ENCODE measurements at places on chromosomes 12 and 14.

- DNase-seq = no peak
Measured at GRCh38 chr12:53567961-53568808, 58.0 kb downstream of the ATF7 start.

DNA sequence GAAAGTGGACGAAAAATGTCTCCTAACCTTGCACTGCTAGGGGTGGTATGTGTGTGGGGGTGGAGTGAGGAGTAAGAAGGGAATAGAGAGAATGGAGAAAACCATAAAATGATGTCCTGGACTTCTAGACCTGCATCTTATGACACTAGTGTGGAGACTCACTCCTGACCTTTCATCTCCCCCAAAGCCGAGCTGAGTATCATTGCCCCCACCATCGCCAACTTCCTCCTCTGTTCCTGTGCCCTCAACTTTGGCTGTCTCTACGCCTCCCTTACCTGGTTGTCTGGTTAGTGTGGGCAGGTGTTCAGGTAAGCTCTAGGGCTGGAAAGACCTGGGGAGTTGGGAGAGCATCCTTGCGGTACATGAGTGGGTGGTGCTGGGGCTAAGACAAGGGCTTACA lies 4.5 kb upstream of the KLHL33 start:
- no peak for DNase-seq

DNA sequence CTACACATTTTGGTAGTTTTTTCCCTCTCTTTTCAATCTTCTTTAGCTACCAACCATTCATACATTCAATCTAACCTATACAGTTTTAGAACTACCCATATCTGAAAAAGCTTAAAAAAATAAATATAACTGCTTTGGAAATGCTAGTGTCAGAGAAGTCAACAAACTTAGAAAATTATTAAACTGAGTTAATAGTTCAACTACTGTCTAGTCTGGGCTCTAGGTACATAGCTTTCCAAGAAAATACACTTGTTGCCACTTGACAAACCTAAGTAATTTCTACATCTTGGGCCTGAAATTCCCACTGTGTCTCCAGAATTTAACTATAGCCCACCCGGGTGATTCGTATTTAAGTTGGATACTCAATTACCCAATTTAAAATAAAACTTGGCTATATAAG lies 22.1 kb downstream of the GTF2A1 start:
- no peak for DNase-seq

GRCh38 chr14:21103411-21103709 lies 2.5 kb downstream of the TMEM253 start:
- no peak for DNase-seq

DNA sequence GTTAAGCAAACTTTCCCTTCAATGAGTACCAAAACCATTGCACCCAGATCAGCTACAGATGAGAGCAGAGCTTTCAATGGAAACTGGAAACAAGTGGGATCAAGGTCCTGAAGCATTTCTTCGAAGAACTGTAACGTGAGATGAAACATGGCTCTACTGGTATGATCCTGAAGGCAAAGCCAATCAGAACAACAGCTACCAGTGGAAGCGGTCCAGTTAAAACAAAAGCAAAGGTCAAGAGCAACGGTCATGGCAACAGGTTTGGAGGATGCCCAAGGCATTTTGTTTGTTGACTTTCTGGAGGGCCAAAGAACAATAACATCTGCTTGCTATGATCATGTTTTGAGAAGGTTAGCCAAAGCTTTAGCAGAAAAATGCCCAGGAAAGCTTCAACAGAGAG lies 137.9 kb upstream of the CPSF6 start:
- no peak for DNase-seq

GRCh38 chr14:104282332-104283196 lies 144.2 kb downstream of the KIF26A start:
- DNase-seq = no peak

DNA sequence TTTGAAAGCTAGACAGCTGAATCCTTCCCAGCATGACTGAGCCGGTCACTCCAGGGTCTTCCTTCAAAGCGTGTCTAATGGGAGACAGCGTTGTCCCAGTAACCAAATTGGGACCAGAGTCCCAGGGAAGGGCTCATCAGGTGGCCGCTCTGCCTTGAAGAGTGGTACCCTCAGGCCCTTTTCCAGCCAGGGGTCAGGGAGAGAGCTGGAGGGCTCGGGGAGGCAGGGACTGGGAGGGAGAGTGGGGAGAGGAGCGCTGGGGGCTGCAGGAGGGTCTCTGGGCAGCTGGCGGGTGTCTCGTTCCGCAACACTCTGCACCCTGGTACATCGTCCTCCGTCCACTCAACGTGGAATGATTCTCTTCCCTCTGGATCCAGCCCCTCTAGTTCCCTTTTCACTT lies 1.6 kb upstream of the RTL1 start:
- no peak for DNase-seq

- no peak for DNase-seq
Measured at GRCh38 chr12:103530307-103531066, 34.7 kb upstream of the C12orf42 start.

DNA sequence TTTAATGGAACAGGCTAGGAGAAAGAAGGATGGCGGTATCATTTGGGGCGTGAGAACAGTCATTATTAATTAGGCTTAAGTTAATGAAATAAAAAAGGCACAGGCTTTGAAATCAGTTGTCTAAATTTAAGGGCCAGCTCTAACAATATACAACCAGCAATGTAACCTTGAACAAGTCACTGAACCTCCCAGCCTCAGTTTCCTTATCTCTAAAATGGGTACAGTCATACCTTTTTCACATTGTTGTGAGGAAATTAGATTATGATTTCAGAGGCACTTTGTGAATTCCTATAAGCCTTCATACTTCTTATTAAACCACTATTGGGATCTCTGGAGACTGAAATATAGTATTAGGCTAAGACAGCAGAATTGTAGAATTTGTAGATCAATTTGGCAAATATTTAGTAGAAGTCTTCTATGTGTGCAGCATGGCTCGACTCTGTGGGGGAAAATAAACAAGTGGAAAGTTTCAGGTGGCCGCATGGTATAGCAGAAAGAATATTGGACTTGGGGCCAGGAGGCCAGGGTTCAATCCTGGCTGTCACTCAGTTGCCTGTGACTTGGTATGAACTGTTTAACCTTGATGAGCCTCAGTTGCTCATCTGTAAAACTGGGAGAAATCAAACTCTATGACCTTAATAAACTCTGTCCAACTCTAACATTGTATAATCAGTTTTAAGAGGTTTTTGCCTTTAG lies 117.7 kb downstream of the ETV6 start:
- DNase-seq = no peak

DNA sequence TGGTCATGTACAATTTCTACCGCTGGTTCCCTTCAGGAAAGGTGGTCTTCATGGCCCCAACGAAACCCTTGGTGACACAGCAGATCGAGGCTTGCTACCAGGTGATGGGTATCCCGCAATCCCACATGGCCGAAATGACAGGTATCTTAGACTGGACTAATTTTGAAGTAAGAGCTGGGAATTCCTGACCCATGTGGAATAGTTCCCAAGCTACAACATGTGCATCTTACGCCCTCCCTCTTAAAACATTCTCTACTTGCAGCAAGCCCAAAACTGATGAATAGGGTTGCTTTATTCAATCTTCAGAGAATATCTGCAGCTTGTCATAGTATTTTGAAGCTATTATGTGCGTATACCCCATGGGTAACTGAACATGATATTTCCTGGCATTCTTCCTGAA lies 669 bp downstream of the FANCM start:
- no peak for DNase-seq

- DNase-seq = no peak
Measured at GRCh38 chr12:40733871-40734270, 41.6 kb downstream of the CNTN1 start.

DNA sequence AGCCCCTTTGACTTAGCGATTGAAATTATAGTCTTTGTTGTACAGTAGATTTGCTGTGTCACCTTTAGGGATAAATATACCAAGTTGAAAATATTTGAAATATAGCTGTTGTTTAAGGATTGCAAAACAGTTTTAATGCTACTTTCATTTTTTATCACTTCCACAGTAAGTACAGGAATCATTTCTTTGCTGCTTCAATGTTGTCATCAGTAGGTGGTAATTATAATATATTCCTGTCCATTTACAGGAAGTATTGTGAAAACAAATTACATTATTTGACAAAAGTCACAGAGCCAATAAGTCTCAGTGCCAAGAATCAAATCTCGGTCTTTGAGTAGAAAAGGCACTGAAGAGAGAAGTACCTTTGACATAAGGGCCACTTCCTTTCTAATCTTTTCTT lies 342.6 kb upstream of the RGS6 start:
- DNase-seq = no peak

GRCh38 chr12:42854208-42854607 lies 264.7 kb upstream of the PRICKLE1 start:
- DNase-seq = no peak

DNA sequence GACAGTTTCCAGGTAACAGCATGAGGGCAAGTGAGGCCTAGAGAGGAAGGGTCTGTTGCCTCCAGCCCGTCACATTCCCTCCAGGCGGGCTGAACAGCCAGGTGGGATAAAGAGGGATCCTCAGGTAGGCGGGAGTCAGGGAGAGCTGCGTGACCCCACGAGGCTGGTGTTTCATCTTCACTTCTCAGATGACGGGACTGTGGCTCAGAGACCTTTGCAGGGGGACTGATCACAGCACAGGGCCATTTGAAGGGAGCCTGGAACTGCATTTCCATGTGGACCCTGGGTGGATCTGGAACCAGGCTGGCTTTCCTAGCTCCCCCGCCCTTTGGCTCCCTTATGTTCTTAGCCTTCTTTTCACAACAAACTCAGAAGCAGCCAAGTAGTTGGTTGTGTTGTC lies 37.4 kb downstream of the SH2B3 start:
- no peak for DNase-seq

DNA sequence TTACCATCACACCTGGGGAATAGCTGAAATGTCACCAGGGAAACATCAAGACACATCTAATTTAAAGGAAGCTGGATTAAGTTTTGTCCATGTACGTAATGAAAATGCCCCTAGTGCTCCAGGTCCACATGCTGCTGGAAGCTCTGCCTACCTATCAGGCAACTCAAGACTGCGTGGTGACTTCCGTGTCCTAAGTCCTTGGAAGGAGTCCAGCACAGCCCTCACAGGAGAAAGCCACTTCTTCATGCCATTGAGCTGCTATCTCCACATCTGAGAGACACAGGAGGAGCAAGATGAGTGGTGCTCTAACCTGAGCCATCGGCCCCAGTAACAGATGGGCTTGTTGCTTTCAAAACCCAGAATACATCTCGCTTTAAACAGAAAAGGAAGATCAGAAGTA lies 316.4 kb downstream of the DPF3 start:
- no peak for DNase-seq

GRCh38 chr12:81597928-81598604 lies 161.1 kb downstream of the PPFIA2 start:
- no peak for DNase-seq

DNA sequence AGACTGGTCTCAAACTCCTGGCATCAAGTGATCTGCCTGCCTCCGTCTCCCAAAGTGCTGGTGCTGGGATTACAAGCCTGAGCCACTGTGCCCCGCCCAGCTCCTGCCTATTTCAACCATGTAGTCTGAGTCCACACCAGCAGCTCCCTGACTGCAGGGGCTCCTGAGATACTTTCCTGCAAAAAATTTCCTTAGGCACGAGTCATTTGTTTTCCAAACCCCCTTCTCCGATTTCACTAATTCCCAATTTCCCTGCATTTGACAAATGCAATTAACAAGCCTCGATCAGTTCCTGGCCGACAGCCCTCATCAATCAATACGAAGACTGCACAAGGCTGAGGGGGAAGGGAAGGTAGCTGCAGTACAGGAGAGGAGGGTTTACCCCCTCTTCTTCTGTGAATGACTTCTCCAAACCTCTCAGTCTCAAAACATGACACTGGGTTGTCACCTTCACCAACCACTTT lies 10.1 kb downstream of the PSMB5 start:
- DNase-seq = no peak

DNA sequence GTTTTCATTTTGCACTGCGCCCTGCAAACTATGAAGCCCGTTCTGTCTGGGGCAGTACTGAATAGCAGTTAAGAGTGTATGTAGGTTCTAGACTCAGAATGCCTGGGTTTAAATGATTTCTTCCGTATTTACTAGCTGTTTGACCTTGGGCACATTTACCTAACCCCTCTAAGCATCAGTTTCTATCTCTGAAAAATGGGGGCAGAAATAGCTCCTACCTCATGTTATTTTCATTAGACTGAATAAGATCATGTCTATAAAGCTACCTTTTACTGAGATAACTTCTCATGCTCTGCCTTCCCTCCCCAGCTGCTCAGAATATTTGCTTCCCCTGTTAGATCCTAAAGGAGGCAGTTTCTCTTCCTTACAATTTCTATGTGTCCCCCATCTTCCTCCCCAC lies 5.7 kb downstream of the PAH start:
- DNase-seq = no peak

DNA sequence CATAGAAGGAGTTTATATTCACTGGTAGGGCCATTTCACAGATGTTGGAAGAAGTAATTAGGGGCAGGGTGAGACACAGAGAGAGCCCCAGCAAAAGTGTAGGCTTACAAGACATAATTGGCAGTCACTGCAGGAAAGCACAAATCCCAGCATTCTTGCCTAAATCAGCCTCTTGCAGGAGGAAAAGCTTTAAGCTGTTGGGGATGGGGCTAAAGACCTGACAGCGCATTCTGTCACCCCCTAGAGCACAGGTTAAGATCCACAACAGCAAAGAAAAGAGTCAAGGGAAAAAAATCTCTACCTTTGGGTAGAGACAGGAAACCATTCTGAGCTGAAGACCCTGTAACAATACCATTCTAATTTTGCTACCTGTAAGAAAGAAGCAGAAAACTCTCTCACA lies 409.0 kb downstream of the DAD1 start:
- no peak for DNase-seq

DNA sequence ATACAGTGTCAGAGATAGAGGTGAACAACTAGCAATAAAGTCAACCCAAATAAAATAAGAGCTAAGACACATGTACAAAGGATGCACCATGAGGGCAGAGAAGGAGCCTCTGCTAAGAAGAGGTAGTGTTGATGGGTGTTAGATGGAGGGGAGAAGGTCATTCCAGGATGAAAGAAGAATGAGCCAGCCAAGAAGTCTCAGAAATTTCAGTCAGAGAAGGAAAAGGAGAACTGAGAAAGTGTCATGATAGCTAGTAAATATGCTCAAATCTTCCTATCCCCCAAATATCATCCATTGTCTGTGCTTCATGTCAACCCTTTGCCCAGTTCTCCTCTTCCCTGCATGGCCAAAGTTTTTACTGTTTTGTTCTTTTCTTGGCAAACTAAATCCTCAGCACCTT lies 225.2 kb upstream of the BTG1 start:
- no peak for DNase-seq

DNA sequence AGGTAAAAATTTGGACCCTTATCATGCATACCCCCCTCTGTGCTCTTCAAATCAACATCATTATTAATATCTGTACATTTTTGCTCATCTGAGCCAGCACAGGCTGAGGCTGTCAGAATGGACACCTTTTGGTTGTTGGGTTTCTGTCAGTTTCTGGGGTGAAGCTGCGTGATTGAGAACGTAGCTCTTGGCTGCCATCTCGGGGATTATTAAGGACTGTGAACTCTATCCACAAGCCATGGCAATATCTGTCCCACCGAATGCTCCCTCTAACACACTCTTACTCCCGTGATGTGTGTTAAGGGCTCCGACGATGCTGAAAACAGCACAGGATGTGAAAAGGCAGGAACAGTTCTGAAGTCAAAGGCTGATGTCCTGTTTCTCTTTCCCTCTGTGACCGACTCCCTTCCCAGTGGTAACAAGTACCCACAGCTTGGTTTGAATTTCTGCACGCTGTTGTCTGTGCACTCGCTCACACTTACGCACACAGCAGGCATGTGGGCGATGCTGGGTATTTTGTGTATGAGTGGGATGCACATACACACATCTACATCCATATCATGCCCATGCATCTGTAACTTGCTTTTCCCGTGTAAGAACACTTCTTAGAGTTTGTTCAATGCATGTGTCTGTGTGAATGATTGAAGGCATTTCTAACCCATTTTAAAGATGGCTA lies 405.6 kb downstream of the TMEM121 start:
- no peak for DNase-seq
